ENCODE measurements at places on chromosomes 12 and 14.
A peak's percentile ranks its signal among the peaks of the same experiment; 100 is the strongest.

GRCh38 chr12:47962198-47962597, 1.2 kb upstream of the TMEM106C start:
- DNase-seq, result no peak

DNA sequence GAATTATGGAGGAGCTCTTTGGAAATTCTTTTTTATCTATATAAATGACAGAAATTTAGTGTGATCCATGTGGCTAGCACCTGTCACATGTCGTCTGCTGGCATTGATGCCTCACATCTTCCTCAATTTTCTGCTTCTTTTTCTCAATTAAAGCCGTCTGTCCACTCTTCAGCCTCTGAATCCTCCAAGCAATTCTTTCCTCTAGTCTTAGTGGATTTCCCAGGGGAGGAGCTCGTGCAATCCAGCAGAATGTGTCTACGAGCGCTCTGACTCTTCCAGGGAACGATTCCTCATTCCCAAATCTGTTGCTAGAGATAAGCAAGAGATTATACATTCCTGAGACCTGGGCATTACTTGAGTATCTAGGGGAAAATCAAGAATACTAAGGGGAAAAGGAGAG, 176.6 kb downstream of the EMP1 start:
- DNase-seq, result no peak

- DNase-seq, result no peak
These were observed 25.2 kb downstream of the SLC25A47 start for GRCh38 chr14:100348253-100348729.

DNA sequence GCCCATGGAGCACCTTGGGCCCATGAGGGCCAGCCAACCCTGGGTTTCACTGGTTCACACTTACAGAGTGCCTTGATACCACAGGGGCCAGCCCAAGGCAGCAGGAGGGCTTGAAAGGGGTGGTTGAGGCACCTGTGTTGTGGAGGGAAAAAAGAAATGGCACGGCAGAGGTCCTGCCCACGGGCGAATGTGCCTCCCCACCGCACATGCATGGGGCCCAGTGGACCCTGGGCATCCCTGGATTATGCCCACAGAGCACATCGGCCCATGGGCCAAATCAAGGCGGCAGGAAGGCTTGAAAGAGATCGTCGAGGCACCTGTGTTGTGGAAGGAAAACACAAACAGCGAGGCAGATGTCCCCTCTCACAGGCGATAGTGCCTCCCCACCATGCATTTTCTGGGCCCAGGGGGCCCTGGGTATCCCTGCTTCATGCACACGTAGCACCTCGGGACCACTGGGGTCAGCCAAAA, 378.1 kb downstream of the ALG10 start:
- no peak for DNase-seq

- DNase-seq, result no peak
These were observed 436.2 kb upstream of the FLRT2 start for GRCh38 chr14:85093631-85094330.

GRCh38 chr12:97560350-97560749, 97.7 kb downstream of the RMST start:
- DNase-seq, result no peak

DNA sequence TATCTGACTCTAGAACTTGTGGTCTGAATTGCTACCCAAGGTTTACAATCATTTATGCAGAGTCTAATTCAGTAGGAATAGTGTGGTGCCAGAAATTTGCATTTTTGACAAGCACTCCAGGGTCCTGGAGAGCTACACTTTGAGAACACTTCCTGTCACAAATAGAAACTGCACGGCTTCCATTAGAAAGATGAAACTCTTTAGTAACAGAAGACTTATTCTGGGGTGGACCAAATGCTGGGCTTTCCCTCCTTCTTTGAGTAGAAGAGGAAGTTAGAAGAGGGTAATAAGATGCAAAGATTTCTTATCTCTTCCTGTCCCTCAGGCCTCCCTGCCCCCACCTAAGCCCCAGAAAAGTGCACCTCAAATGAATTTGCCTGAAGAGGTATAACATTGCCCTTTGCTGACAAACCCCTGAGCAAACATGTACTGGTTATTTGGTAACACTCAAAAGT, 28.4 kb downstream of the DGLUCY start:
- no peak for DNase-seq

DNA sequence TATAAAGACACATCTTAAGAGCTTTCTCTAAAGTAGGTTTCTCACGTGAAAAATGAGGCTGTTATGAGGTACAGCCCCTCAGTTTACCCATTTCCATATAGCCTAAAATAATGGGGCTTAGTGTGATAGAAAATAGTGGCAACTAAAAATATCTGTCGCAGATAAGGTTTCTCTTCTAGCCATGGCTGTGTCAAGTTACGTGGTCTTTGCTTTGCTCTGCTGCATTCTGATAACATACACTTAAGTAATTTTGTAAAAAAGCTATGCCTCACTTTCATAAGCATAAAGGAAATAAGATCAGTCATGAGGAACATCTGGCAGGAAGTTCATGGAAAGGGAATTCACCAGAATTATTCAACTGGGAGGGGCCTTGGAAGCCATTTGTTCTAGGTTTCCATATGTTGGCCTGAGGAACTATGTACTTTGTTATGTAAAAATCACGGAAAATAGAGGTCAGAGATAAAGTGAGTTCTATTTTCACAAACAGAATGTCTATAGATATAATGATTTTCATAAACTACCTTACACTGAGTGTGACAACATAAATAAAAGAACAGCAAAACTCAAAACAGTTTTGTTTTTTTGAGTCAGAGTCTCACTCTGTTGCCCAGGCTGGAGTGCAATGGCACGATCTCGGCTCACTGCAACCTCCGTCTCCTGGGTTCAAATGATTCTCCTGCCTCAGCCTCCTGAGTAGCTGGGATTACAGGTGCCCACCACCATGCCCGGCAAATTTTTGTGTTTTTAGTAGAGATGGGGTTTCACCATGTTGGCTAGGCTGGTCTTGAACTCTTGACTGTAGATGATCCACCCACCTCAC, 195.6 kb upstream of the KRR1 start:
- DNase-seq, result peak; percentile 84

- no peak for DNase-seq
These were observed 377.9 kb upstream of the RGS6 start for GRCh38 chr14:71554323-71554722.

DNA sequence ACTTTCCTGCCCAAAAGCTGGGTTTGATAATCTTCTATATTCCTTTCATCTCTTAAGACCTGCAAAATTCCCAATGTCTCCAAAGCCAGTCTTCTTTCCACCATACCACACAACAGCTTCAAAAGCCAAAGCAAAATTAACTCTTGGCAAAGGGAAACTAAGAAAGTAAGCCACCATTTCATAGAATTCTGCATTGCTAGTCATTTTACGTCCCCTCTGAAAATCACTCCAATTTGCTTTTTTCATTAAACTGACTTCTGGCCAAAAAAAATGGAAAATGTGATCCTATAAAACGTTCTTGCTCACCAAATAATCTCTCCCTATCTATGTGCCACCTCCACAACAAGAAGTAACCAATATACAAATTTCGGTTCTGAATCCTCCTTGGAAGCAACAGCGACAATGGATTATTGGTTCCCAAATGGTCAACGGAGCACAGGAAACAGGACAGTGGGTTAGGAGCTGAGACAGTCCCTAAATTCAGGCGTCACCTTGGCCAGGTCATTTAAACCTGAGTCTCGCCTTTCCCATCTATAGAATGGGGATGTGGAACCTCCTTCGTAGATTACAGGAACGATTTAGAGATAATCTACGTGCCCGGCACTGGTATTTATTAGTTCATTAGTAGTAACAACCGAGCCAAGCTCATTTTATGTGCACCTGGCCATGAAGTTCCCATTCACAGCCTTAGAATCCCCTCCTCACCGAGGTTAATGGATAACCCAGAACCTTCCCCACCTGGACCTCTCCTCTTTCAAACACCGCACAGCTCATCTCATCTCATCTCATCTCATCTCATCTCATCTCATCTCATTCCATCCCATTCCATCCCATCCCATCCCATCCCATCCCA, 1.2 kb downstream of the NT5DC3 start:
- DNase-seq, result no peak

DNA sequence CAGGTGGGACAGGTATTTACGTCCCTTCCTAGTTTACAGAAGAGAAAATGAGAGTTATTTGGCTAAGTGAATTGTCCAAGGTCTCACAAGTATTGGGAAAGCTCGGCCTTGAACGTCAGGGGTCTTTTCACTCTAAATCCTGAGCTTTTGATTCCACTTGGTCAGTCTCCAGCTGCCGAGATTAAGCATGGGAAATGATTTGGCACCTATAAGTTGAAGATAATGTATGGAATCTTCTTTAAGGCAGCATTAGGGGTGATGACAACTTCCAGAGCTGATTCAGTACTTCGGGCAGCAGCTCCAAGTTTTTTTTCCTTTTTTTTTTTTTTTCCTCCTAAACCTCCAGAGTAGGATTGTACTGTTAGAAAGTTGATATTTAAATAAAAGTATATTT, 722 bp downstream of the FAM234B start:
- DNase-seq, result no peak

GRCh38 chr12:113239288-113239771, 18.1 kb downstream of the TPCN1 start:
- DNase-seq, result peak; percentile 28

- no peak for DNase-seq
These were observed 85.5 kb upstream of the PTHLH start for GRCh38 chr12:28057856-28058615.

DNA sequence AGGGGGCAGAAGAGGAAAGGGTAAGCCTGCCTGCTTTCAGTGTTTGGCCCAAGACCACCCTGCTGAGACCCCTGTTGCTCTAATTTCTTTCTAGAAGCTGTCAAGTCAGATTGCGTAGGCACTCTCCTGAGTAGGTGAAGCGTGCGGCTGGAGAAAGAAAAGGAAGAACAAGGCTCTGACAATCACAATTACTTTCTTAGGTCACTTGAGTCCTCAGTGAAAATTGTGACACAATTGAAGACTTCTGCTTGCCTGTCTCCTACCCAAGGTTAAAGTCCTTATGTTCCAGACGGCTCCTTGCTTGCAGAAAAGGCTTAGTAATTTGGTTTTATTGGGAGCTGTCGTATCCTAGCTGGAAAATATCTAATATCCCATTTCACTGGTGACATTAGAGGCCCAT, 721 bp upstream of the CTSG start:
- DNase-seq, result no peak

- no peak for DNase-seq
These were observed 45.3 kb downstream of the PRMT8 start for GRCh38 chr12:3536096-3536875.

- peak; percentile 58 for DNase-seq
These were observed 23.3 kb upstream of the MARK3 start for GRCh38 chr14:103361867-103362266.

DNA sequence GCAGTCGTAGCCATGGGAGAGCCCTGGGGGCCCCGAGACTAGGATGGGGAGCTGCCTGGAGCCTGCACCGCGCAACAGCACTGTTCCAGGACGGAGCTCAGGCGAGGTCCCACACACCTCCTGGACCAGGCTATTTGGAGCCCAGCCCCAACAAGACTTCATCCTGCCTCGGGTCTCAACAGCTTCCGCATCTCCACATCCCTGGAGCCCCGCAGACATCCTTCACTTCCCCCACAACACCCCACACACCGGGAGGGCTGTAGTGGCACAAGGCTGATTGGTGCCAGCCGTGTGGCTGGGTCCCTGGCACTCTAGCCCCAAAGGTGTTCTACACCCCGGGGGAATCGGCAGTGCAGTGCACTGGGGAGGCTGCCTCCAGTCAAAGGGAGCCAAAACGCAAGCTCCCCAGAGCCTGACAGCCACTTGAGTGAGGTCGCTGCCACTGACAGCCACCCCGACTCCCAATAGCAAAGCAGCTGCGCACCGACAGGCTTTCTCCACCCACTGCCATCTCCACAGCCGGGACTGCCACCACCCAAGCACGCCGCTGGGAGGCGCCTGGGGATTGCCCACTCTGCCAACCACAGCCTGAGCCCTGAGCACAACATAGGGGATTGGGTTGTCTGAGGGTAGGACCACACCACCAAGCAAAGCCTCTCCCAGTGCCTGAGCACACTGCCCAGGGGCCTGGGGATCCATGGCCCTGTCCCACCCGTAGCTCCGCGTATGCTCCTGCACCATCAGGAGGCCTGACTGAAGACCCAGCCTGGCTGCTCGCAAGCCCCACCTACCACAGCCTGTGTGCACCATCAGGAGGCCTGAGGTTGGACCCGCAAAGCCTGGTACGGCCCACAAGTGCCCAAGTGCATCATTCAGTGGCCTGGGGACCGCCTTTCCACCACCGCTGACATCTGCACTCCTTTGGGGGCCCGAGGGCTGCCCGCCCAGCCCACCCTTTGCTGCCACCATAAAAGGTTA, 13.2 kb upstream of the KLRF1 start:
- no peak for DNase-seq

GRCh38 chr14:55212634-55213033, 21.2 kb upstream of the DLGAP5 start:
- DNase-seq, result no peak

DNA sequence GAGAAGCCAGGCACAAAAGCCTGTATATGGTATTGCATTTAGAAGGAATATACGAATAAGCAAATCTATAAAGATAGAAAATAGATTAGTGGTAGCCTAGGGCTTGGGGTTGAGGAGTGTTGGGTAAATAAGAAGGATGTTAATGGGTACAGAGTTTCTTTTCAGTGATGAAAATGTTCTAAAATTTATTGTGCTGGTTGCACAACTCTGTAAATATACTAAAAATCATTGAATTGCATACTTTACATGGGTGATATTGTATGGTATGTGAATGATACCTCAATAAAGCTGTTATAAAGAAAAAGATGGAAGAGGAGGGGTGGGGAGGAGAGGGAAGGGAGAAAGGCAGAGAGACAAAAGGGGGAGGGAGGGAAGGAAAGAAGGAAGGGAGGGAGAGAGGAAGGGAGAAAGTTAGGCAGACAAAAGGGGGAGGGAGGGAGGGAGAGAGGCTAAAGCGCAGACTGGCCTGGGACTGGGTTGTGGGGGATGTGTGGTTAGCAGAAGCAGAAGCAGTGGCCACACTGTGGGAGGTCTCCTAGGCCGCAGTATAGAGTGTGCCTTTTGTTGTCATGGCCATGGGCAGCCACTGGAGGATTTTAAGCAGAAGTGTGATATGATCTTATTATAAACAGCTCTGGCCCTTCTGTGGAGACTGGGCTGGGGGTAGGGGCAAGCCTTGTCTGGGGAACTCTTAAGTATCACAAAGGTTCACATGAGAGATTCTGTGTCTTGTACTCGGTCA, 73.6 kb upstream of the ELK3 start:
- DNase-seq, result peak; percentile 20

DNA sequence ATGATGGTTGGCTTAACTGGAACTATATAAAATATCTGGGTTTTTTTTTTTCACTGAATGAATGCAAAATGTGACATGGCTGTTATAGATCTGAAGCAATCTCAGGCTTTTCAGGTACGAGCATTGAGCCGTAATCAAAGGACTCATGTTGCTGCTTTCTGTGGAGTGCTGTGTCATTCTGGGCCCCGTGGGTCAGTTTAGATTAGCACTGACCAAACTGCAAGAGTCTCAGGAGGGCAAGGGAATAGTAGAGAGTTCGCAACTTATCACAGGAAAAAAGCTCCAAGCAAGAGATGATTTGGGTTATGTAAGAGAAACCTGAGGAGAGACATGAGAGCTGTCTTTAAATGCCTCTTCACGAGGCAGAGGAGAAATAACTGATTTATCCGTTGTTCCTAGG, 59.1 kb downstream of the UBR7 start:
- DNase-seq, result no peak

Measured in RCC 7860 (cell line).